ENCODE measurements at places on chromosomes 5 and 9.

- DNase-seq = no peak
Observed at GRCh38 chr9:104856413-104856941, 71.5 kb downstream of the ABCA1 start.

DNA sequence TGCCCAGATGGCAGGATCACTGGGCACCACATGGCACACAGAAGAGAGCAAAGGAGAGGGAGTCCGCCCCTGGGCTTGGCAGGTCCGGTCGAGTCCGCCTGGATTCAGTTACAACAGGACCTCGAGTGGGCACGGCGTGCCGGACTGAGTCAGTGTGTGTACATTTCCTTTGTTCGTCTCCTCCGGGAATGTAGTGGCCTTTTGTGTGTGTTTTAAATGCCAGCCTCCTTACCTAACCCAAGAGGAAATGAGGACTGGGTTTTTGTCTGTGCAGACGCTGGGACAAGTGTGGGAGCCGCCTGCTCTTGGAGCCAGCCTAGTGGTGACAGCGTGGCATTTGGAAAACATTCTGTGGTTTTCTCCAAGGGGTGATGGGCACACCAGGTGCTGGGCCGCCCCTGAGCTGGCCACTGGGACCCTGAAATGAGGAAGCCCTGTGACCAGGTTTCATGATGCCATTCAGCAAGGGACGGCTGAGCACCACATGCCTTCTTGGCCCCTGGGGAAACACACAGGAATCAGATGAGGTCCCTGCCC, 9.6 kb downstream of the NEK6 start:
- DNase-seq = no peak

DNA sequence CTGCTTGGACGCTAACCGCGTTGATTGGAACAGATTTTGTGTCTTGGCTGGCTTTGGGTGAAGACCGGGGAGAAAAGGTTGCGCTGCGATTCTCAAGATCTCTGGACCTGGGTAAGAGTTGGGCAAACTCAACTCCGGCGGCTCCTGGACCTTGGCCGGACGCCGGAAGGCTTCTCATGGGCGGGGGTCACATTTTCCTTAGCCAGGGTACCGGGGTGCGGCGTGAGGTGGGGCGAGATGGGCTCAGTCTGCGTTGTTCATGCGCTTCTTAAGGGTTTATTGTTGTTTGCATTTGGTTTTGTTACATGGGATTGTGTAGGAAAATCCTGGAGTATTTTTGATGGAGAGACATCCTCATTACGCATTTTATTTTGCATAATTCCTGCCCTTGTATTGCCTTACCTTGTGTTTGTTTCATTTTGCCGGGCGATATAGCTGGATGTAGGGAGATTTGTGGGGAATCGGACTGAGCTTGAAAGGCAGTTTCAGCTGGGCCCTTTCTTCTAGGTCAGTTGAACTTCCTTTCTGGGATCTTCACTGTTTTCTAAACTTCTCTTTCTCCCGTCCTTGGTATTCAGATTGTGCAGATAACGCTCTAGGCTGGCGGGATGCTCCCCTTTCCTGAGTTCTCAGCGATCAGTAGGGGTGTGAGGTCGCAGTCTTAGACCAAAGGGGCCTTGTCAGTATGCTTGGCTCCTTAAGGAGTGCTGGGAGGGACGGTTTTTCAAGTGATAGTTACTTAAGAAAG, 524 bp downstream of the MEGF10 start:
- no peak for DNase-seq

- DNase-seq = no peak
Observed at GRCh38 chr9:73037613-73038012, 84.8 kb upstream of the ALDH1A1 start.

- DNase-seq = no peak
Observed at GRCh38 chr9:79568337-79569101, 3.2 kb upstream of the TLE4 start.

DNA sequence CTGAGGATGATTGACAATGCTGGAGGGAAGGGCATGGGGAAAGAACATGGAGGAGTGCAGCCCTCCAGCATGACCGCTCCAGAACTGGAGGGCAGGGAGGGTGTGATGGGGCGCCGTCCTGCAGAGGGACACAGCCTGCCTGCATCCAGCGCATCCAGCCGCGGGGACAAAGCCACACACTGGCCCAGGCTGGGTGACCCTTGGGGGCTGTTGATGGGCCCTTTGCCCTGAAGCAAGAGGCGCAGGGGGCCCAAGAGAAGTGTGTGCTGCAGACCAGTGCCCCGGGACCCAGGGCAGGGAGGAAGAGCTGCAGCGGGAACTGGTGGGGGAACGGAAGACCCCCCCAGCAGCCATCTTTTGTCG, 169.8 kb upstream of the PPP1R26 start:
- no peak for DNase-seq

DNA sequence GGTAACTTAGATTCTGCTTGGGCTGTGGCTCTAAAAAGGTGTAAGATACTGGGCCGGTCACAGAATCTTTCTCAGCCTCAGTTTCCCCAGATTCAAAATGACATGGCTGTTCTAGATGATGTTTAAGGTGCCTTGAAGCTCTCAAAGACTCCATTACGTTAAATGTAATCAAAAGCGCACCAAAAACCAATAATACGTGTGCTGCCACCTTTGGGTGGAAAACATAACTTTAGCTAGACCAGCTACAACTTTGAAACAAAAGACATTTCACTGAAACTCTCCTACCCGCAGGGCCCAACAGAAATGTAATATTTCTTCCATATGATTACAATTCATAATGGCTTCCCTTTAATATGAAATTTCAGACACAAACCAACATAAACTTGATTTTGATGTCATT, 35.0 kb upstream of the PCSK5 start:
- DNase-seq = no peak

- DNase-seq = no peak
Observed at GRCh38 chr9:33403941-33404787, 1.8 kb upstream of the AQP7 start.

DNA sequence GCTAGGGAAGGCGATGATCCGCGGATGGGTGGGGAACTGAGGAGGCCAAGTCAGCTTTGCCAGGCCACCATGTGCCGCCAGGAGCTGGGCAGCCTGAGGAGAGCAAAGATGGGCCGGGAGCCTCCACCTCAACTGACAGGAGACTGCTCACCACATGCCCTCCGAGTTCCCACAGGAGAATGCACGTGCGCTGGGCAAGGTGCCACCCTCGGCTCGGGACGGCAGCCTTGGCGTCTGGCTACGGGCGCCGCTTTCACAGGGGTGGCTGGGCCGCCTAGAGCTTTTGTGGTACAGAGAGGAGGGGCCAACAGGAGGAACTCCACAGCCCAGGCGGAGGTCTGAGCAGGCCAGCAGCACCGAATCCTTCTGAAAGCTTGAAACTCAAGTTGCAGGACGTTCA, 5.3 kb upstream of the TBC1D9B start:
- no peak for DNase-seq

- no peak for DNase-seq
Observed at GRCh38 chr9:3361116-3361515, 164.7 kb downstream of the RFX3 start.

DNA sequence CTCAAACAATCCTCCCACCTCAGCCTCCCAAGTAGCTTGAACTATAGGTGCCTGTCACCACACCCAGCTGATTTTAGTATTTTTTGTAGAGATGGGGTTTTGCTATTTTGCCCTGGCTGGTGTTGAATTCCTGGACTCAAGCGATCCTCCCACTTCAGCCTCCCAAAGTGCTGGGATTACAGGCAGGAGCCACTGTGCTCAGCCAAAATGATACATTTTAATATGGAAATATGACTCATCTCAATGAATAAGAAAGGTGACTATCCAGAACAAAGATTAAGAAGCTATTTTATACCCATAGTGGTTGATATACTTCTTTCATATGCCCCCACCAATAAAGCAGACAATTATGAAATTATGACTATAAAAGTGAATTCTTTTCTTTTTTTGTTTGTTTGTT, 166.2 kb downstream of the NFIB start:
- no peak for DNase-seq

GRCh38 chr5:129718471-129719090, 29.3 kb upstream of the MINAR2 start:
- DNase-seq = no peak

GRCh38 chr5:134148316-134148715, 28.4 kb downstream of the SKP1 start:
- DNase-seq = no peak

- DNase-seq = no peak
Observed at GRCh38 chr9:31556667-31557463, 827.6 kb upstream of the ACO1 start.

DNA sequence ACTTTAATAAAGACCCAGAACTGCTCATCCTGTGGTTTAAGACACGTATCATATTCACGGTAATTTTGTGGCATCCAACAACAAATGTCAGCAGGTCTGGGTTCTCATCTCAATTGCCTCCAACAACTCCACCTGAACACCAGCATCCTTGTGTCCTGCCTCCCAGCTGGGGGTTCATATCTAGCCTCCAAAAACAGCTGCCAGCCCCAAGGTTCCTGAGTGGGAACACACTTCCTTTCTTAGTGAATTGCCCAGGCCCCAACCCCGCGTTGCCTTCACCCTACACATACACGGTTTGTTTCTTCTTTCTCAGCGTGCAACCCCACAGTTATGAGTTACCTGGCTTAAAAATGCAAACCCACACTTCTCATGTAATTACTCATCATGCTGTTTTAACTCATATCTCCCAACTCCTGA, 77.9 kb downstream of the SEMA4D start:
- no peak for DNase-seq

- no peak for DNase-seq
Observed at GRCh38 chr9:72540348-72540873, 19.0 kb downstream of the TMC1 start.

DNA sequence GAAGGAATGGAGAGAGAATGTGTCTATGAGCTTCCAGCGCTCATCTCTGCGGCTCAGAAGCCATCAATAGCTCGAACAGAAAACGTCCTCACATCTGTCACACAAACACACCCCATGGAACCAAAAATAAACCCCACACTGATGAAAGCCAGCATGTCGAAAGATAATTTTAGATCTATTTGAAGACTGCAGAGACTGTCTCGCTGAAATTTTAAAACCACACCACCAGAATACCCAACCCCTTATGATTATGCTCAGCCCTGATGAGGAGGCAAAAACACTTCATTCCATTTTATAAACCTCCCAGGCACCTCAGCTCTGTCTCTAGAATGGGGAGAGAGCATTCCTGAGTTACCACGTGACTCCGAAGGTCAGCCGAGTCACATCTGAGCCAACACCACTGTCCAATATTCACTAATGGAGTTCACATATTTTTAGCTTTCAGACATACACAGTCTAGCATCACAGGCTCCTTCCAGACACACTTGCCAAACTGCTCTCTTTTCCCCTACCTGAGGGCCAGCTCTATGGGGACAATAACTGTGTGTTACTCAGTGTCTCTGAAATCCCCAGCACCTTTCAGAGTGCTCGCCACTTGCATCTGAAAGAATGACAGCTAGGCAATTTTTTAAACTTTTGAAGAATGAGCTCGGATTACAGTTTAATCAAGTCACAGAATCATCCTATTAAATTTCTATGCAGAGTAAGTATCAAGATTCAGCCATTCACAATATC, 63.2 kb downstream of the SERINC5 start:
- no peak for DNase-seq

DNA sequence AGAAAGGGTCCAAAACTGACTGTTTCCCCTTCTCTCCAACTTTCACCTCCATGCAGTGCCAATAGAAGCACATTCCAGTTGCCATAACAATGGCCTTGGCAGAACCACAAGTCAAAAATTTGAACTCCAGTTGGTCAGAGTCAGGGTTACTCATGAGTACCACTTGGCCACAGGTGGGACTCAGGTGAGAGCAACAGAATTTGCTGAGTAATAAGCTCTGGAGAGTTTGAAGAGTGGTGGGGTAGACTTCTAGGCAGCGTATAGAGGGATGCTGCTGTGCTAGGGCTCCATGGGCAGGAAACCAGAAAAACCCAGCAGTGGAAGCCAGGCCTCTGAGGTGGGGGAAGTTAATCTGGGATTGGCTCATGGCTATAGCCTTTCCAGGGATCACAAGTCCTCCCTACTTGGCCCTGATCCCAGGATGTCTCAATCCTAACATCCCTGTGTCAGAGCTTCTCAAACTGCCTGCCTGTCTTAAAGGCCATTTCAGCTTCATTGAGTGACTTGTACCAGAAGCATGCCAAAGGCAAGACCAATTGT, 30.2 kb downstream of the SNX18 start:
- DNase-seq = no peak

DNA sequence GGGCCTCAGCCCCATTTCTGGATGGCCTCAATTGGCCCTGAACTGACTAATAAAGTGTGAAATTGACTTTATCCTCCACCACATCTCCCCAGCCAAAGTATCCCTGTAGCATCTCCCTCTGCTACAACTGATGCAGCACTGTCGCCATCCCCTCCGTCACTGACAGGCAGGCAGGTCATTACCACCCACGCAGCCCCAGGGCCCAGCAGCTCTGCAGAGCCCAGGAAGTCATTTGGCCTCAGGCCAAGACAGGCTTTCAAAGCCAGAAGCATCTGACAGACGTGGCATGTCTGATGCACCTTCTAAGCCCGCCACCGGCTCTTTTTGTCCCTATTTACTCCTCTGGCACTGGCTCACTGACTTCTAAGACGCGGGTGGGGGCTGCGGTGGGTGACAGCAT, 65.3 kb downstream of the ARHGEF37 start:
- DNase-seq = no peak

- no peak for DNase-seq
Observed at GRCh38 chr5:115559524-115559923, 14.9 kb upstream of the FEM1C start.

DNA sequence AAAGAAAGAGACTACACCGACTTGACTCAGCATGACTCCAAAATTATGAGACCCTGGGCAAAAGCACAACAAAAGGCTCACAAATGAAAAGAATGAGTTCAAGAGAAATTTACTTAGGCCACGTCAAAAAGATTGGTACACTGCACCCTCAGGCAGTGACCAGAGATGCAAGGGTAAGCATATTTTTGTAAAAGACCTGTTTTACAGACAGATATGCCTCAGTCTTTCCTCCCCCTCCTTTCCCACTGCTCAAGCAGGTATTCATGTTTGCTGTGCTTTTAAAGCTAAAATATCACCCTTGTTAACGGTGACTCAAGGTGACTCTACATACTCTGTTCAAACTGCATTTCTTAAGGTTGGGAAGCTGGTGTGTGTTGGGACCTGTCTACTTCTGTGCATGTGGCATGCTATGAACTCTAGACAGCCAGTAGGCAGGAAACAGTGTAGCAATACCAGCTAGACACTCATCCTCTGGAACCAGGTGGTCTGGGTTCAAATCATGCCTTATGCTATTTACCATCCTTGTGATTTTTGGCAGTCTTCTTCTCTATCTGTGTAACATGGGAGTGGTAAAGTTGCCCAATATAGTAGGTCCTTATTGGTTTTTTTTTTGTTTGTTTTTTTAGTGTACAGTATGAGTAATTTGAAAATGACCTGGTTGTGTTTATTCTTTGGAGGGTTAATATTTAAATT, 98.7 kb downstream of the TLE4 start:
- no peak for DNase-seq

- no peak for DNase-seq
Observed at GRCh38 chr5:87340716-87341115, 72.0 kb downstream of the CCNH start.

DNA sequence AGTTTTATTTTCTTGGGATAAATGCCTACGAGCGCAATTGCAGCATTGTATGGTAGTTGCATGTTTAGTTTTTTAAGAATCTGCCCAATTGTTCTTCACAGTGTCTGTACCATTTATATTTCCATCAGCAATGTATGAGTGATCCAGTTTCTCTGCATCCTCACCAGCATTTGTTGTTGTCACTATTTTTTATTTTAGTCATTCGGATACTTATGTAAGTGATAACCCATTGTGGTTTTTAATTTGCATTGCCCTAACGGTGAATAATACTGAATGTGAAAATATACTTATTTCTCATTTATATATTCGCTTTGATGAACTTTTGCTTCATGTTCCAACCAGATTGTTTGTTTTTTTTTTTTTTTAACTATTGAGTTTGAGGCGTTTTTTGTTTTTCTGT, 33.7 kb upstream of the PWWP2A start:
- DNase-seq = no peak

- no peak for DNase-seq
Observed at GRCh38 chr9:69931340-69931739, 110.7 kb downstream of the CFAP95 start.
